ENCODE measurements at places on chromosomes 3 and 15.

GRCh38 chr3:46574243-46574646 lies 8.1 kb upstream of the LRRC2 start:
- no peak for DNase-seq

DNA sequence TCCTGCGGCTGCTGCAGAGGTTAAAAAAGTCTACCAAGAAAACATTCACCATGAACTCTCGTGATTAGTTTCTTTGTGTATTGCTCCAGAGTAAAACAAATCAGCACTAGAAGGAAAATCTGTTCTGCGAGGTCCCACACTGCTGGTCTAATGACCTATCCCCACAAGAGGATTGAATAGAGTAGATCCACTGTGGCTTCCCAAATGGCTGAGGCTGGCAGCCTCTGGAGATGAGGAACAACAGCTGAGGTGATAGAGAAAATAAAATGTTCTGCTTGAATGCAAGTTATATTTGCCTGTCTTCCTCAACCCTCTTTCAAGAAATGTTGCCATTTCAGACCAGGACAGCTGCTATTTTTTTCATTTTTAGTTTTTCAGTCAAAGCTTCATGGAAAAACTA lies 883.3 kb downstream of the CADM2 start:
- DNase-seq: no peak

- no peak for DNase-seq
These were observed 4.4 kb upstream of the RASA2 start for GRCh38 chr3:141482245-141482922.

GRCh38 chr3:143171141-143171980 lies 51.8 kb downstream of the CHST2 start:
- DNase-seq: no peak

Measured in suppressor macrophage treated with lipopolysaccharide for 1 hour (primary cell).